T-helper 22 cell (primary cell): ENCODE measurements at places on chromosomes 3 and 15.

DNA sequence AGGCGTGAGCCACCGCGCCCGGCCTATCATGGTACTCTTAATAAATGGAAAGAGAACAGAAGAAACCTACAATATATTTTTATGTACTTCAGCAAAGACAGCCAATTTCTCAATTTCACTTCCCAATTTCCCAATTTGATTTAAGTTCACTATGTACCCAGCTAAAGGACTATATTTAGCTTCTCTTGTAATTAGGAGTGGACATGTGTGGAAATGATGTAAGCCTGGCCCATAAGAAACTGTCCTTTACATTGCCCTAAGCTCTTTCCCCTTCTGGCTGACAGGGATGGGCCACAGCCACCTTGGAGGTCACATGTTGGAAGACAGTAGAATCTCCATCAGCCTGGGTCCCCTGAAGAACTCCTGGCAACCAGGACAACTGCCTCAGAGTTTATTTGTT is 6.2 kb downstream of the TMEM39A start:
- DNase-seq: no peak

DNA sequence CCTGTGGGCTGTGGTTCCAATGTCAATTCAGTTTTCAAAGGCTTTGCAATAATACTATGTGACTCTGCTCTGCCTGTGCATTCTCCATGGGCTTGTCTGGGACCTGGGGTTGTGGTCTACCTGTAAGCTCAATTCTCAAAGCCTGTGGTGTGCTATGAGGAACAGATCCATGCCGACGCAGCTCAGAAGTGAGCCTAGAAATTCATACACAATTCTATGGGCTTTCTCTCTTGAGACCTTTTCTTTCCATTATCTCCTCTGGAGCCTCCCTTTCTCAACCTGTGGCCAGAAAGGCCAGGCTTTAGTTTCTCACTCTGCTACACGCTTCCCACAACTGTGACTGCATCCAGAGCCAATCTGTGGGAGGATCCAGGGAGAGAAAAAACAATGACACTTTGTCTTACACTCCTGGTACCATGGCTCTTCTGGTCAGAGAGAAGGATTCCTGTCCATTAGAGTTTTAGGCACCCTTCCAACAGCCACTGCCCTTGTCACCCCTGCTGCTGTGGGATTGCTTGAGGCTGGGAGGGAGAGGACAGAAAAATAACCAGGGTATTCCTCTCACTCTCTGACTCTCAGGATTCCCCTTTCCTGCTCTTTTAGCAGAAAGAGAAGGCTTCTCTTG is 34.1 kb upstream of the KLF13 start:
- no peak for DNase-seq

DNA sequence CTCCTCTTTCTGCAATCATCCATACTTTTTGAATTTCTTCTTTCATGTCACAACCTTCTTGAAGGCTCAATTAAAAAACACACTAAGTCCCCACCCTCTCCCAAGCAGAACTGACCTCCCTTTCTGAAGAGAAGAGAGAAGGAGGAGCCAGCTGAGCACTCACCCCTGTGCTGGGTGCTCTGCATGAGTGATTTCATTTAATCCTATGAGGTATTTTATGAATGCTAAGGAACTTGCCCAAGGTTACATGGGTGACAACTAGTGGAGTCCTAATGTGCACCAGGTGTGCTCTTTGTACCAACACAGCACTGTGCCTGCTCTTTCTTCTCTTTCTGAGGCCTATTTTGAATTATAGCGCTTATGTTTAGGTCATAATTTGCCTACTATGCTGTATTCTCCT is 135.6 kb downstream of the DUT start:
- DNase-seq: no peak

GRCh38 chr3:149134575-149134974 is 5.1 kb downstream of the HPS3 start:
- no peak for DNase-seq

- DNase-seq: no peak
Observed at GRCh38 chr3:130895690-130896488, 2.0 kb downstream of the ATP2C1 start.

DNA sequence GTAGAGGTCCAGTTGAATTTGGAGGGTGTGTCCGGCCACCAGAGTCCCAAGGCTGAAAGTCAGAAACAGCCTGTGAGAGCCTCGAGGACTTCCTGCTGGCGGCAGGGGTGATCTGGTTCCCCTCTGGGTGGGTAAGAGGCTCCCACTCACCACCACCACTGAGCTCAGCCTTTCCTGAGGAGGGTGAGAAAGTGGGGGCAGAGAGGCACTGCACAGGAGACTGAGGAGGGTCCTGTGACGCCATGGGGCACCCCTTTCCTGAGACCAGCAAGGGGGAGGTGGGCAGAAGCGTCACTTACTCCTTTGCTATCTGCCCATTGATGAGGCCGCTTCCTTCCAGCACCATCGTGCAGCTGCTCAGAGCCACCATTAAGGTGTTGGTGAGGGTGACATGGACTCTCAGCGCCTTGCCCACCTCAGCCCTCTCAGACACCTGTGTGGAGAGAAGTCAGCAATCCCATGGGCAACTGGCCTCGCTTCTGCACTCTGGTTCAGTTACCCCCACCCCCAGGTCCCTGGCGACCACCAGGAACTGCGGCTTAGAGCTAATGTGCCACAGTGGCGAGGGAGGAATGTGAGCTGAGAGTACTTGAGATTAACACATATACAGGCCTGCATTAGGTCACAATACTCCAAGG is 10.0 kb upstream of the TGM5 start:
- DNase-seq: no peak

DNA sequence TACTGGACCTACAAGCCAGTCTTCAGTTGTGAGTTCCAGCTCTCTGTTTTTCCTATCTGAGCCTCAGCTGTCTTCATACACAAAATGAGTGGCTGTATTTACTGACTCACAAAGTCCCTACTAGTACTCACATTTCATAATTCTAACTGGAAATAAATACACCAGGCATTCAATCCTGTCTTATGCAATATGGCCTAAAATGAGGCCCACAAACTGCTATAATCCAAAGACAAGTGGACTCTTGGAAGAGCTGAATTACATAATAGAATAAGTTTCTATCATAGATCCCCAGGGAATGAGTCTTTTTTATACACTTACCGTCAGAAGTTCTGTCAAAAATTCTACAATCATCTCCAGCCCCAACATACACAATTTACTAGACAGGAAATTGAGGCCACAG is 211.9 kb downstream of the LRRN1 start:
- DNase-seq: no peak

DNA sequence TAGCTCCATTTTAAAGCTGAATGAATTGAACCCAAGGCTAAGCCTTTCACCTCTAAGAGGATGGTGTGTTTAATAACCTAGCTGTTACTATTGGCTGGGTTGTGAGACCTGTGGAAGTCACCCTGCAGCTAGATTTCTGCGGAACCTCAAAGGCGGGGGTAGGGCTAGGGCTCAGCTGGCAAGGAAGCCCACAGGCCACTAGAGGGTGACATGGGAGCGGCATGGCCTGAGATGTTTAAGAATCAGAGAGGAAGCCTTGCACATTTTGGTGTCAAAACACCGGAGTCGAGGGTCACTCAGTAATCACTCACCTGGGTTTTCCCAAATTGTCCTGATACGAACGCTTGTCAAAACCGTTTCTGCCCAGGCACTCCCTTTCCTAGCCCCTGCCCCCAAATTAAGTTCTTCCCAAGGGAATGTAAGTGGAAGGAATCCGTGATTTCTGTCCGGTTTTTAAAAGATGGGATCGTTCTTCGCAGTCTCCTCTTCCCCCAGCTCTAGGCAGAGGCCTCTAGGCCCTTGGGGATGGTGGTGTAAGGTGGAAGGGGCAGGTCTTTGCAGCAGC is 3.8 kb upstream of the ACAD9 start:
- no peak for DNase-seq

- no peak for DNase-seq
Observed at GRCh38 chr3:157109267-157110141, 50.4 kb downstream of the CCNL1 start.

- DNase-seq: no peak
Observed at GRCh38 chr3:42101048-42101447, 9.9 kb downstream of the TRAK1 start.

DNA sequence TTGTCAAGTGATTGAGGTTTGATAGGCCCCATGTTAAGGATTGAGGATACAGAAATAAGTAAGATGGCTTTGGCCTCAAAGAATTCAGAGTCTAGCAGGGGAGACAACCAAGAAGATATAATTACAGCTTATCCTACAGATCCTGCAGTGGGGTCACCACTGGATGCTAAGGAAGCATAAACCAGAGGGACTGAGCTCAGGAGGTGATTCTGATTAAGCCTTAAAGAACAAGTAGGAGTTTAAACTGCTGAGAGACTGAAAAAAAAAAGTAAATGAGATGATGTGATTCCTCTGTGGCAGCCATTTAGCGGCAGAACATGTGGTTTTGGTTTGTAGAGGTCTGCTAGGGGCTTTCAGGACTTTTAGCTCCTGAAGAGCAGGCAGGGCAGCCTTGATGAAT is 72.1 kb upstream of the ROPN1 start:
- DNase-seq: no peak

- no peak for DNase-seq
Observed at GRCh38 chr3:11077466-11077865, 76.8 kb upstream of the HRH1 start.

- peak; percentile 11 for DNase-seq
Observed at GRCh38 chr3:177449360-177450006, 252.2 kb upstream of the TBL1XR1 start.

DNA sequence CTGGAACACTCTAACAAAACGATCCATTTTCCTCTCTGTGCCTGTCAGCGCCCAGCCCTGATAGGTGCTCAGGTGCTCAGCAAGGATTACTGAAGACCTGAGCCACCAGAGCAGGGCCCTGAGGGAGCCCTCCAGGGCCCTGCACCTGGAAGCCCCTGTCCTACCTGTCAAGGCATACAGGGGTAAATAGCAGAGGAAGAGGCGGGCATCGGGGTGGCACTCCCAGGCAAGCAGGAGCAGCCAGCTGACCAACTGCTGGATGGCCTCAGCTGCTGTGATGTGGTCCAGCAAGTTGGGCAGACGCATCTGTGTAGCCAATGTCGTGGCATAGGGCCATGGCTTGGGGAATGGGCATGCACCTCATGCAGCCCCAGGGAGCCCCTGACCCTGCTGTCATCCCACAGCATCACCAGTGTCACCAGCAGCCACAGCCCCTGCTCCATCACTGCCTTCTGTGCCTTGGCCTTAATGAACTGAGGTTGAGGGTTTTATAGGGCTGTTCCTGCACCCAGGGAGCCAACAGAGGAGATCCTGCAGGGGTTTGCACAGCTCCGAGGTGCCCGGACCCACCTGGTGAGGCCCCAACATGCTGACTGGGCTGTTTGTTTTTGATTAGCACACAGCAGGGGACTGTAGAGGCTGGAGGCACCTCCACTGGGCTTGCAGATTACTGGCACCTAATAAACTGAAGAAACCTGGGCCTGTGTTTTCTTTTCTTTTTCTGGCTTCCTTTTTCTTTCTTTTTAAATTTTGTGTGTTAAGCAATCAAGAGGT is 7.9 kb upstream of the WDR6 start:
- no peak for DNase-seq

DNA sequence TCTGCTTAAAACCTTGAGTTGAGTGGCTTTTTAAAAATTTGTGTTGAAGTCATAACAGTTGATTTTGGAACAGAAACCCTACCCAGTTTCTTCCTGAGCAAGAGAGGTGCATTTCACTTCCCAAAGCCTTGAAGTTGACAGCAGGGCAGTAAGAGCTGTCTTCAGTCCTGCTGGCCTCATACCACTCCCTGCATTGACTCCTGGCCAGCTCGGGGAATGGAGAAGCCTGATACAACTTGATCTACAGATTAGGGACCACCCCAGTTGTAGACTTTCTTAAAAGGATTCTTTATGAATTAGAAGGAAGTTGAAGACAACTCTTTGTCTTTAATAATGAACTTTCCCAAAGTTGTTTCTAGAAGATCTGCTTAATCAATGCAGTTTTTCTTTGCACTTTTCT is 90.6 kb upstream of the FLNB start:
- no peak for DNase-seq

GRCh38 chr3:197953325-197953724 is 3.3 kb downstream of the RPL35A start:
- DNase-seq: no peak

- DNase-seq: no peak
Observed at GRCh38 chr15:57321485-57321884, 54.8 kb upstream of the CGNL1 start.

- DNase-seq: no peak
Observed at GRCh38 chr15:57152666-57153539, 223.4 kb upstream of the CGNL1 start.

DNA sequence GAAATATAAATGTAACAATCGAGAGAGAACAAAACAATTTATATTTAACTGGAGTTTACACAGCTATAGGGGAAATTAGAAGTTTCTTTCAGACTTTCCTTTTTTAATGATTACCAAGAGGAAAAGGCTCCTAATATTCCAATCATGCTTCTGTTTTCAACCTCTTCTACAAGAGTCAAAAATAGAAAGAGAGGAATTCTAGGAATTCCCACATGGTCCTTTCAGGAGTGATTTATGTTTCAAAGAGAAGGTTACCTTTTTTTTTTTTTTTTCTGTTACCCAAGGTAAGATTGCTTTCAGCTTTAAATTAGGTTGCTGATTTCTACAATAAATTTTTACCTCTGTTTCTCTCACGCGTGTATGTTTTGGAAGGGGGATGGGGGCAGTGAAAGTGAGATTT is 355.3 kb upstream of the DCBLD2 start:
- DNase-seq: no peak

GRCh38 chr3:119662604-119663373 is 2.4 kb upstream of the POPDC2 start:
- DNase-seq: no peak

DNA sequence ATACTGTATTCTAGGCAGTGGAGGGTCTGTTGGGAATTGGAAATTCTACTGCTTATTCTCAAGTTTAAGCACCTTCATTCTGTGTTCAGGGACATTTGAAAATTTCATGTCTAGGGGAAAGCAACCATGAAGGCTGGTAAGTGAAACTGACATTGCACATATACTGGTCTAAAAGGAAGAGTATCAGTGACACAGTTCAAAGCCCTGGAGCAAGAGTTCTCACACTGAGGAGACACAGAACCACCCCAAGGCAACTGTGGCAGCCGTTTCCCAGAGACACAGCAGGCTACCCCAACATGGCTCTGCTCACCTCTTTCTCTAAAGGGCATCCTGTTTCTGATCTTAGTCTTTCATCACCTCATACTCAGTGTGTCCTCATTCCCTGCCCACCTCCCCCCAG is 67.5 kb downstream of the KCNMB2 start:
- no peak for DNase-seq

DNA sequence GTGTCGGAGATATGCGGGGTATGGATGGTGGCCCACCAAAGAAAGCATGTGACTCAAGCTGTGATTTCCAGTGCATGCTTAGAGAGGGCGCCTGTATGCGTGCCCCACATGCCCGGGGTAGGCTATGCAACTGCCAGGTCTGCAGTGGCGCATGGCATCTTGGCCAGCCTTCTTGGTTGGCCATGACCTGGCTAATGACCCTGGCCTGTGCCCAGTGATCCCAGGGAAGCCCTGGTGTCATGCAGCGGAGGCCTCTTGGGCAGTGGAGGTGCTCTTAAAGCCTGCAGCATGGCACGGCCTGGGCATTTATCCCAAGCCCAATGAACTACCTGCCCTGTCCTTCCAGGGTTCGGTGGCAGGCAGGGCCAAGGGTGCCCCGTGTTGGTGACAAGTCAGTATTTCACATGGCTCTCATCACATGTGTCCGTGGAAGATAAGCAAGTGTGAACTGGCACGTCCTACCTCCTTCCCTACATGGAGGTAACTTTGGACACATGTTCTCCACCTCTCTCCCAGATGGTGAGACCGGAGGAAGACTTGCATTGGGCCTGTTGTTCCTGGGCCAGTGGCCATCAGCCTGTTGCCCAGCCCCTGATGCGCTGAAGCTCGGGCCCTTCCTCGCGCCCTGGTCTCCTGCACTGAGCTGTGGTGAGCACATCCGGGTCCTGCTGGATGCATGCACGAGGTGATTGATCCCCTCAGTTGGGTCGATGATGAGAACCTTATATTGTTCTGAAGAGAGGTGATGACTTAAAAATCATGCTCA is 192.0 kb downstream of the UBE3A start:
- no peak for DNase-seq
